ENCODE measurements at places on chromosomes 4 and X.

DNA sequence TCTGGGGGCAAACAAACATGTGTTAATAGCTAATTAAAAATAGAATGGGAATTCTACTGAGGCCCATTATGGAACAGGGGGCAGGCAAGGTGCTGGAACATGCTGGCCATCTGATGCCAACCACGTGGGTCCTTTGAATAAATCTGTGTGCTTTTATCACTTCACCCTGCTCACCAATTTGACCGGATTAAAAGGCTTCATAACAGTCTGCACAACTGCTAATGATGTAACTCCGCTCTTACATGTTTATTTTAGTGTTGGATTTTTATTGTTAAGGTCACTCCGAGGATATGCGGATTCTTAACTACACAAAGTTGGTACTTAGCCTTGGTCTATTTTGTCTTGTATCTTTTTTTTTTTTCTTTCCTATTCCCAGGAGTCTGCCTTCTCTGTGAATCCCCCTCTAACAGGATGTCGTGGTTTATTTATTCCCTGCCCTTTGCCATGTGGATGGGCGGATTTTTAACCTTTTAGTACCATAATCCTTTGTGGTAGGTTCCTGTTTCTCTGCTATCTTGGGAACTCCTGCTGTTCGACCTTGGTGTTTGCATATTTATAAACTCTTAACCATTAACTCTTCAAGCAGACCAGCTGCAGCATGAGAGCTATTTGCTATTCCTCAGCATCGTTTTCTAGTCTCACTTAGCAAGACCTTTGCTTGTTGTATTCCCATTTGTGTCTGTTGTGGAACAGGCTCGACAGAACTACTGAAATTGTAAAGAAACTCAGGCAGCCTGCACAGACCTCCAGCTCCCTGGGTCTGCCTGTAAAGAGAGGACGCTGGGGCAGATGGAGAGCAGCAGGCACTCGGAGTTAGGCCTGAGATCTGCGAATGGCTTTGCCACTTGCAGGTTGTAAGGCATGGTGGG, 38.0 kb downstream of the TRIM2 start:
- peak; percentile 61 for DNase-seq

- DNase-seq: no peak
These were observed 376.0 kb downstream of the RAB28 start for GRCh38 chr4:13108096-13108495.

GRCh38 chrX:146056511-146057081, 239.0 kb downstream of the SLITRK2 start:
- DNase-seq: no peak

- no peak for DNase-seq
These were observed 31.8 kb downstream of the PDHA1 start for GRCh38 chrX:19375546-19375945.

- peak; percentile 19 for DNase-seq
These were observed 933 bp downstream of the CNKSR2 start for GRCh38 chrX:21374994-21375707.

- DNase-seq: no peak
These were observed 795 bp downstream of the DCAF12L1 start for GRCh38 chrX:126551725-126552312.

GRCh38 chr4:165464813-165465381, 86.1 kb downstream of the CPE start:
- DNase-seq: peak; percentile 37

GRCh38 chr4:40119344-40119743, 62.7 kb downstream of the N4BP2 start:
- no peak for DNase-seq

- no peak for DNase-seq
These were observed 25.3 kb downstream of the PITX2 start for GRCh38 chr4:110597582-110597981.

DNA sequence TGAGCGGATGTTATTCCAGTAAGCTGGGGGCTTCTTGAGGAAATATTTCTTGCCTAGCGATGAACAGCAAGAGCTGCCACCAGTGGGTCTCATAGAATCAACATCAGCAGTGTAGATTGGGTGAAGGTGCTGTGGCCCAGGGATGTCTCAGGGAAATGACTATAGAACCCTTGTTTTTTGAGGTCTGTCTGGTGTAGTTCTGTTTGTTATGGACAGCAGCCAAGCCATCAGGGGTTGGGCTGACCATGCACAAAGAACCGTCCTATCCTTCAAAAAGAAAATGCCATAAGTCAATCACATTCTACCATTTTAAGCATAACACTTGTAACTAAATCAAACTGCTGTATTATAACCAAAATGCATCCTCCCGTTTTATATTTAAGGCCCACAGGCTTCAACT, 17.3 kb upstream of the C1GALT1C1 start:
- DNase-seq: no peak

DNA sequence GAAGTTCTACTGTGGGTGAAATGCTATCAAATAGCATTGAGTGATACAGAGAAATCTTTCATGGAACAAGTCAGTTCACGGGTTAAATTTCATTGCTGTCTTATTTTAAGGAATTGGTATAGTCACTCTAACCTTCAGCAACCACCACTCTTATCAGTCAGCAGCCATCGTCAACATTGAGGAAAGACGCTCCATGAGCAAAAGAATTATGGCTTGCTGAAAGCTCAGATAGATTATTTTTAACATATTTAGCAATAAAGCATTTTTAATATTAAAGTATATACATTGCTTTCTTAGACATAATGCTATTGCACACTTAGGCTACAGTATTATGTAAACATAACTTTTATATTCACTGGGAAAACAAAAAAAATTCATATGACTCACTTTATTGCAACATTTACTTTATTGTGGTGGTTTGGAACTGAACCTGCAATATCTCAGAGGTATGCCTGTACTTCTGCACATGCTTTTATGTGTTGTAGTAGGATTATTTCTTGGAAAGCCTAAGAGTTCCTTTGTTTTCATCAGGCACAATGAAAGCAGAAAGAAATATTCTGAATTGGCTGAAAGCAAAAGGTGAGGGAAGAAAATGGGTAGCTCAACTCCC, 586.7 kb downstream of the GBA3 start:
- no peak for DNase-seq

GRCh38 chr4:80393246-80393969, 57.9 kb downstream of the CFAP299 start:
- no peak for DNase-seq

DNA sequence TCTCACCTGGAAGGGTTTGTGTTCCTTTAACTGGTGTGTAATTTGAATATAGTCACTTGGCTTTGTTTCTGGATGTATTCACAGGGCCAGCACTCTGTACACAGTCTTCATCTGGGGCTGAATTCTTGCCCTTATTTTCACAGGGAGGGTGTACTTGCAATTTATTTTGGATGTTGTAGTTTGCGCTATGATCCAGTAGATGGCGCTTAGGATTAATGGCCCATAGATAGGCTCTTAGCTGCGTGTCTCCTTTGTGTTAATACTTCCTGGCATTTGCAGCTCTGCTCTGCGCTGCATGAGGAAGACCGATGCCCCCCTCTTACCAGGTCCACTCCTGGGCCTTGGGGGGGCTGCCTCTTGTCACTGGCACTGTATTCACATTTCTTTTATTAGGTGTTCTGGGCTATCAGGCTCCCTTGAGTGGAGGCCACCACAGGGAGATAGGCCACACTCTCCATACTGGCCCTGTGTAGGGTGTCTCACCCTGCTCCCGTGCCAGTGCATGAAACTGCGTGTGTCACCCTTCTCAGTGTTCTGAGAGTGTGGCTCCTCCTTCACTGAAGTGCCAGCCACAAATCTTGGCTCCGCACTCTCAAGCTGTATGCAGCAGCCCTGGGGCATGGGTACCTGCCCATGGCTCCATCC, 562.2 kb downstream of the ZIC3 start:
- DNase-seq: peak; percentile 14

GRCh38 chr4:80312124-80312523, 23.4 kb upstream of the CFAP299 start:
- DNase-seq: no peak

DNA sequence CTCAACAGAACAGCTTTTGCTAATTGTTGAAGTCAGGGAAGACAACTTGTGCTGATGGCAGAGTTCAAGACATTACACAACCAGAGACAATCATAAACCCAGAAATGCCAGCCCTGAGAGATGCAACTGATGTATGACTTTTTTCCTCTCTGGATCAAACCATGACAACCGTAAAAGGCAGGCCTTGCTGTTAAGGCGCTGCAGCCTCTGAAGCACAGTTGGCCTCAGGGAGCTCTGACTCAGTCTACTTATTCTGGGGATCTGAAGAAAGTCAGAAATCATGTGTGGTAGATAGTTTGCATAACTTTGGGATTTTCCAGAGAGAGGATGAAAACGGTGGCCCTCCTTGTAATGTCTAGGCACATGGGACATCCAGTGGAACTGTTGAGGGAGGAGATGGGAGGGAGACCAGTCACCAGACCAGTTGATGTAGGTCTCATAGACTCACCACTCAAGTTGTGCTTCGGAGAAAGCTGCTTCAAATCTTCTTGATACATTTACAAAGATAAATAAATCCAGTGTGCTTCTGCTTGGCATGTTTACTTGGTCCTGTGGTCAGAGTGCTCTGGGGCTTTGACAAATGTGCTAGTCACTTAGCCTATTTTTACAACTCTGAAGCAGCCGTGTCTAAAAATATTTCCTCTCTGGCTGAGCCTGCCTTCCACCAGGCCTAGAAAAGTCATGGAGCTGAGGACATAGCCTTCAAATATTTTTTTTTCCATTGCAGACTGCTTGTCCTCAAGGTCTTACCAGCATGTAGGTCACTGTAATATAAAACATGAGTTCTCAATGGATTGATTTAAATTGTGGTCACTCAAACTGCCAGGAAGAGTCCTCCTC, 7.5 kb downstream of the HADH start:
- DNase-seq: peak; percentile 27

DNA sequence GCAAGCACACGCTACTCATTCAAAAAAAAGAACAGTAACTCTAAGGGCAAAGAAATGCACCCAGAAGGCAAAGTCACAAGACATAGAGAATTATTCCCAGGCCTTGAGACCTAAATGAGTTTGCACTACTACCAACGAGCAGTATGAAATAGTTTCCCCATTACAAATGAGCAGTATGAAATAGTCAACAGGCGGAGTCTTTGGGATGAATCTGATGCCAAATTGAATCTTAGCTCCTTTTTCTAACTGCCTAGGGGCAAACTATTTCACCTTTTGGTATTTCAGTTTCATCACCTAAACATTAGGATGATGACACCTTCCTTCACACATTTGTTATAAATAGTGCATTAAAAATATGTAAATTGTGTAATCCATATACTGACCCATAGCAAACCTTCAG, 213.0 kb upstream of the FAT4 start:
- DNase-seq: no peak

DNA sequence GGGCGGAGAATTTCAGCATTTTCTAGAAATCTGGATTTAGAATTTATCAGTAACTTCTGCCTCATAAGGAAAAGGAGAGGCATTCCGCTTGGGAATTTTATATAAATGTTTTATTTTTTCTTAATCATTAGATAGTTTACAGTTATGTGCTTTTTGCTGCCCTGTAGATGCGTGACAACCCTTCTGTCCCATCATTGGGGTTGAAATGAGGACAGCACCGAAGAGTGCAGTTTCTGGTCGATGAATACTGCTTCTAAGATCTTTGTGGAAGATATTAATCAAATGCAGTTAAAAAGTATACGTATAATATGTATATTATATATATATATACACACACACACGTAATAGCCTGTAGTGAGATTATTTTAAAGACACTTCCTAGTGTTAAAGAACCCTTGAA, 1.5 kb downstream of the RBPJ start:
- peak; percentile 33 for DNase-seq

DNA sequence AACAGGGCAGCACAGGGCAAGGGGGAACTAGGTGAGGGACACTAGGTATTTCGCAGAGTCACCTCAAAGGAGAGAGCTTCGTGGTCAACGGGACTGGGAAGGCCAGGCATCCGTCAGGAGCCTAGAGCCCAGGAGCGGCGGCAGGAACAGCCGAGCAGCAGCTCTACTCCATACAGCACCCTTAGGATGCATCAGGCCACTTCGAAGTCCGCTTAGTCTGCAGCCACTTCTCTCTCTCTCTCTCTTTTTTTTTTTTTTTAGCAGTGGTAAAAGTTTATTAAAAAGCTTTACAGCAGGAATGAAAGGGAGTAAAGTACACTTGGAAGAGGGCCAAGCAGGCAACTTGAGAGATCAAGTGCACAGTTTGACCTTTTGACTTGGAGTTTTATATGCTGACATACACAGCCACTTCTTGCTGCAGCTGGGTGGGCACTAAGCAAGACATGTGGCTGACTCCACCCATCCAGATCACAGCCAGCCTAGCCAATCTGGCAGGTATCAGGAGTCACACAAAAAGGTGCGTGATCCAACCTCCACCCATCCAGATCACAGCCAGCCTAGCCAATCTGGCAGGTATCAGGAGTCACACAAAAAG, 209.7 kb upstream of the RADX start:
- no peak for DNase-seq

DNA sequence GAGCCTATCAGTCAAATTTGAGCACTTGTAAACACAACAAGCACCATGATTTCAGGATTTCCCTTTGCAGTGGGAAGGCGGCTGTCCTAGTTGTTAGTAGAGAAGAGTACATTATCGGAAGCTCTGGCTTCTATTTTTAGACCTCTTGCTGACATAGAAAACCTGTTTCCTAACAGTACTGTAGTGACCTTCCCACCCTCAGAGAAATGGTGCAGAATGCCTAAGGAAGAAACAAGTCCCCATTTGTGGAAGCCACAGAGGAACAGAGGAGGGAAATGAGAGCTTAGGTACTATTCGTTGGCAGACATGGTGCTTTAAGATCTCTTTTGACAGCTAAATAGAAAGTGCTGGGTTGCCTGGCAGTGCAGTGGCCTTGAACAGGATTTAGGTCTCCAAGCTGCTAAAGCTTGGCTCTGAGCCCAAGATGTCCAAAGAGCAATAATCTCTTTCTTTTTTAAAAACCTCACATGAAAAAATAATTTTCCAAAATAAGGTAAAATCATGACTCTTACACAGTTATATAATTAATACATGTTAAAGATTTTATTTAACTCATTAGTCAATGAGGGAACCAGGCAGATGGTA, 24.9 kb downstream of the GLRA2 start:
- no peak for DNase-seq

DNA sequence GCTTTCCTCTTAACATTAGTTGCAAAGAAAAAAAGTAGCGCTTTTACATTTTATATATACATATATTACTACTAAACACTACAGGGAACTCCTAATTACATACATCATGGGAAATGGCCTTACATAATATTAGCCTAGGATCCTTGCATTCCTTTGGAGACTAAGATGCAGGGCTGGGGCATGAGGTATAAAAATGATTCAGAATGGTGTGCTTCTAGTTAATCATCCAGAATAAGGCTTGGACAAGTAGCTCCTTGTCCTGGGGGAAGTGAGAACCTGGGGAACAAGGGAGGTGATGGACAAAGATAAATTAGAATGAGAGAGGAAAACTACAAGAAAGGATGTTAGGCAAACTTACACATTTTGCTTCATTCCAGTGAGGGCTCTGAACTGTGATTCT, 3.0 kb upstream of the GUCY2F start:
- no peak for DNase-seq

- no peak for DNase-seq
These were observed 318.7 kb downstream of the PCDH18 start for GRCh38 chr4:137213372-137214173.

DNA sequence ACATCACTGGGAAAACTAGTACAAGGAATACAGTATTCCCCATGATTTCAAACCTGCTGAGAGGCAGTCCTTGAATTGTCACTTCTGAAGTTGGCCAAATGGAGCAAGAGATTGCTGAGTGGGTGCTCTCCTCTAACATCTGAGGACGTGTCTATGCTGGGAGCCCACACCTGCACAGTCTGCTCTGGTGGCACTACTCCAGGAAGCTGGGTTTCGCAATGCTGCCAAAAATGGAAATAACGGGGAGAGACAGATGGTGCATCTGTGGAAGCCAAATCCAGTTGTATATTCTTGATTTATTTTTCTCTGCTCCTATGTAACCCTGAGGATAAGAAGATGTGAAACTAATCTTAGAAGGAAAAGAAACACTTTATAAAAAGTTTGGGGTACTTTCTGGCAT, 240.1 kb upstream of the CTSO start:
- peak; percentile 44 for DNase-seq

All from SJCRH30 (cell line).